ENCODE measurements at places on chromosomes 5 and 9.
A peak's percentile ranks its signal among the peaks of the same experiment; 100 is the strongest.

- no peak for DNase-seq
These were observed 56.2 kb upstream of the SLC2A8 start for GRCh38 chr9:127340721-127341120.

- no peak for DNase-seq
These were observed 13.5 kb downstream of the SH3GLB2 start for GRCh38 chr9:129014608-129015007.

GRCh38 chr9:86601697-86602096 lies 247.5 kb upstream of the TUT7 start:
- no peak for DNase-seq

GRCh38 chr5:58016877-58017276 lies 443.0 kb downstream of the PLK2 start:
- DNase-seq, result no peak

DNA sequence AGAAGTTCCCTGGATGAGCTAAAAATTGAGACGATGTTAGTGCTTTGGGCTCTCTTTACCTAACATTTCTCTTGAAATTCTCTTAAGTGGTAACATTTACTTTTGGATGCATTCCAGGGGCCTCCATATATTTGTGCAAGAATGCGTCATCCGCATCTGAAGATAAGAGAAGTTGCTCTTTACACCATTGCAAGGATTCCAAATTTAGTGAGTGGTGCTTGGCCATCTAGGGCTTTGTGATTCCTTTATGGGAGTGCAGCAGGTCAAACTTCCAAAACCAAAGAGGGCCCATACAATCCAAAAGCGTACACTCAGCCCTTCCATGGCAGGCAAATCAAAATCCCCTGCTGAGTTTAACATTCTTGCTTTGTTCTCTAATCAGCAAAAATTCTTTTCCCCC lies 102.0 kb upstream of the DMAC1 start:
- DNase-seq, result no peak

- DNase-seq, result peak; percentile 18
These were observed 203.1 kb upstream of the ACTBL2 start for GRCh38 chr5:57685516-57686255.

- DNase-seq, result no peak
These were observed 97.7 kb downstream of the FNBP1 start for GRCh38 chr9:129945314-129945713.

DNA sequence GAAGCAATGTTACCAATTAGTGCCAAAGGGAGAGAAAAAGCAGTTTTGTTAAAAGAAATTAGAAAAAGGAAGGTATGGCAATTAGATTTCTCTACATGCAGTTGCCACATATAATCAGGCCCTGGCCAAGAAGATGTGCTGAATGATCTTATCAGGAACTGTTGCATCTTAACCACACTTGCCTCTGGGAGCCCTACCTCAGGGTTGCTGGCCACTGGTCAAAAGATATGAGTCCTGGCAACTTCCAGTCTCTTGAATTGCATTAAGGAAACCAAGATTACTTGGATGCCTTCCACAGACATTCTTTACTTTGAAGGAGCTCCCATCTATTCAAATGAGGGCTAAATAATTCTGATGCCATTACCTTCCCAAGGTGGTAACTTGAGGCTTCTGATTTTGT lies 60.4 kb downstream of the TNC start:
- no peak for DNase-seq

GRCh38 chr9:76032797-76033373 lies 142.4 kb downstream of the PCSK5 start:
- no peak for DNase-seq

DNA sequence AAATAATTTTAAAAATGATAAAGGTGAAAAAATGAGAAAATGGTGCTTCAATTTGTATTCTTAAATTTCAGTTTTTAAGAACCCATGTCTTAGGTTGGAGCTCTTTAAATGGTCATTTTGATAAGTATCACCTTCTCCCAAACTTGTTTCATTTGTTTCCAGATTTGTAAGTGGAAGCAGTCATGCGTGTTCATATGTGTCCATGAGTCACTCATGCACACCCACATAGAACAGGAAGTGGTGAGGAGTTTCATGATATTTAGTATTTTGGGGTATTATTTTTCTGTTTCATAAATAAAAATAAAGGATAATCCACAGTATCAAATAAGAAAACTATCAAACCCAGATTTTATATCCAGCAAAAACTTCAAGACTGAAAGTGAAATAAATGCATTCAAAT lies 570.4 kb upstream of the ST8SIA4 start:
- DNase-seq, result no peak

DNA sequence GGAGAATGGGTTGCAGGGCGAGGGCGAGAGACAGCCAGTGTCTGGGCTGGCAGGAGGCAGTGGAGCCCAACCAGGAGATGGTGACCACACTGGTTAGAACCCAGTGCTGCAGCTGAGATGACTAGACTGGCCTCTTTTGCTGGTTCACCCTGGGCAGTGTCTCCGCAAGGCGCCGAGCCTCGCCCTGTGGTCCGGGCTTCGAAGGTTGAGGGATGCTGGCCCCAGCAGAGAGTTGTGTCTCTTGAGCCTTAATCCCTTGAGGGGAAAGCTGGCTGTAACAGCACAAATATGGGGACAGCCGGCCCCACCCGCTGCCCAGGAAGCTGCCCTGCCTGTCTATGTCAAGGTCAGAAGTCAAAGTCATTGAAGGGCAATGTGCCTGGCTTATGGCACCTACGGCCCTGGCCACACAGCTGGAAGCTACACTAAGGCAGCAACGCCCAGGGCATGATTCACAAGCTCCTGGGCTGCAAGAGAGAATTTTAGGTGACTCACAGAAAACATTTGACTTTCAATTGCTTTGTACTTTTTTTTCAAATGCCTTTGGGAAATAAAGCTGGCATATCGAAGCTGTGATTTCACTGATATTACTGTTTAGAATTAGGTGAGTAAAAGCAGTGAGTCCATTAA lies 33.3 kb downstream of the NKX2-5 start:
- no peak for DNase-seq

- peak; percentile 41 for DNase-seq
These were observed 93.4 kb upstream of the CCDC112 start for GRCh38 chr5:115389799-115390382.

GRCh38 chr9:120583958-120584369 lies 4.0 kb upstream of the CDK5RAP2 start:
- peak; percentile 77 for DNase-seq

- DNase-seq, result no peak
These were observed 30.7 kb downstream of the CYLC2 start for GRCh38 chr9:103025796-103026195.

DNA sequence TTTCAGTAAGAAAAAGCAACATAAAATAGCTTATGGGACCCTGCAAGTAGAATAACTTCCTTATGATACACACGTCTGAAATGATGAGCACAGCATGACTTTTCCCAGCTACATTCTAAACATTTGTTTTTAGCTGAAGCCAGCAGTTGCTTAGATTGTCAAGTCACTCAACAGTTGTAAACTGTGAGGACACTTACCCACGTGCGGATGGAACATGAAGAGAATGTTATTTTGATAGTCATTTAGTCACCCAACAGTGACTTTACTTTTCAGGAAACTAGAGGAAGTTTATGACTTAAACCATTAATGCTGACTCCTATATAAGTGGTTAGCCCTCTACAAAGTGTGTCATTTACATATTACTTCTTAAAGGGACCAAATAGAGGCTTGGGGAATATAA lies 3.0 kb downstream of the HACD4 start:
- no peak for DNase-seq

- DNase-seq, result no peak
These were observed 44.4 kb upstream of the GPR21 start for GRCh38 chr9:122988920-122989621.

- DNase-seq, result peak; percentile 77
These were observed 466.1 kb downstream of the TLR4 start for GRCh38 chr9:118170032-118170955.

All from WERI-Rb-1 (cell line).